NK-92 treated with Interleukin-12 subunit alpha and Interleukin-12 subunit beta, amount 100 ng/mL, for 24 hours (cell line): ENCODE measurements at places on chromosomes 3 and 15.

DNA sequence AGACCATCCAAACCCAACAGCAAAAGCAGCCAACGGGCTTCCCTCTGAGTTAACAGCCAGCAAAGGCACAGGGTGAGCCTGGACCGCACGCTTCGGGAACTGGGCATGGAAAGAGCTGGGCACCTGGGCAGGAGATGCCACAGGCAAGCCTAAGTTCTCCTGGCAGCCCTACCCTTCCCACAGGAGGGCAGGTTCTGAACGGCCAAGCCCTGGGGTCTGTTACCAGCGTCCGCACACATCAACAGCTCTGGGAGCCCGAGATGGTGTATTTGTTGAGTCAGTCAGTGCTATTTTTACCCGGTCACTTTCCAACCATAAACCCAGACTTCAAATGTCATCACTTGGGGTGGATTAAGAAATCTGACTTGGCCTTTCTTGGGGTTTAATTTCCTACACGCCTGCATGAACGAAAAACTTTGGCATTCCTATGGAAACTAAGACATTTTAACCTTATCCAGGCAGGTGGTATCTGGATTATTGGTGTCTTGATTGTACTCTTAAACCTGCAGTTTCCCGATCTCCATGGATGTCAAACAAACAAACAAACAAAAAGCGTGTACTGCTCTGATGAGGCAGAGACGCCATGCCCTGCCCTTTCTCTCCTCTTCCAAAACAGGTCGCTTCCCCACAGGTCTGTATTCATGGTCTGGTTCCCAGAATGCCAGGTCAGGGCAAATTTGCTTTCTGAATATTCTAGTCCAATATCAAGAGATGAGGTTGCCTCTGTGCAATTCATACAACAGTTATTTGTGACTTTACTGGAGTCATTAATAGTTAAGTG, 99.7 kb downstream of the XXYLT1 start:
- no peak for DNase-seq

GRCh38 chr3:124478830-124479229, 251.4 kb upstream of the UMPS start:
- no peak for DNase-seq

DNA sequence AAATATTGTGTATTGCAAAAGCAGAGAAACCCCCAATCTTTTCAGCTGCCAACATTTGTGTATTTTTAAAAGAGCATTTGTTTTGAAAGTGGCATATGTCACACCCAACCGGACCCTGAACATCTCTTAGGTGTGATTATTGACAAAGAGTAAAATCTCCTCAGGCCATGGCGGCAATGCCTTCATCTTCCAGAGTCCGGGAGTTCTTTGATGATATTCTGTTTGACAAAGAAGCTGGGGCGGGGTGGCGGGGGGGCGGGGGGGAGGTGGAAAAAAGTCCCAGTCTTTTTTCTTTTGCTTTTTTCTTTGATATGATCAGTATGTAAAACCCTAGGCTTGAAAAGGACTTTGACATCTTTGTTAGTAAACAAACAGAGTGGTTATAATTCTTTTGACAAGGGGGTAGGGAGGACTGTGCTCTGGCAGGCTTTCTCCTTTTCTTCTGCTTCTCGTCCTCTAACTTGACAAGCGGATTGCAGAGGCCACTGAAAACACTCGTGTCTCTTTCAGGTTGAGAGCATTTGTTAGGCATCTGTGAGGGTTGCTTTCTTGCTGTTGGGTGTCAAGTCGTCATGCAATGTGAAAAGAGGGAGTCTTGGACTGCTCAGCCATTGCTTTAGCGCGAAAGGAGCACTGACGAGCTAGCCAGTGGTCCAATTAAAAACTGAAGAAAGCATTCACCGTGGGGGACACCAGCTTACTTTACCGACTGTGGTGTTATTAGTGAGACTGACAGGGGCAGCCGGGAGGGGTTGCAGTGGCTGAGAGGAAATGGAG, 243.2 kb downstream of the NSUN3 start:
- no peak for DNase-seq

GRCh38 chr3:63076357-63076756, 201.1 kb upstream of the CADPS start:
- no peak for DNase-seq

DNA sequence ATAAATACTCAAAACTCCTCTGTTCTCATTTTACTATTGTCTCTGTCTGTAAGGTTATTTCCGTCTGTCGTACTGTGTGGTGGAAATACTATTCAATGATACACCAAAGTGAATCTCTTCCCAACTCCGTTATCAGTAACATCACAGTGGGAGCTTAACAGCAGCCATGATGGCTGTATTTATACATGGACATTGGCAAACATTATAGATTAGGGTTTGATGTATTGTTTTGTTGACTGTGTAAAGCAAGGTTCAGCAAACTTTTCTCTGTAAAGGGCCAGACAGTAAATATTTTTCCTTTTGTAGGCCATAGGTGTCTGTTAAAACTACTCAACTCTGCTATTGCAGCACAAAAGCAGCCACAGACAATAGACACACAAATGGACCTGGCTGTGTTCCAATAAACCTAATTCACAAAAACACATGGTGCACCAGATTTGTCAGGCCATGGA, 23.2 kb downstream of the LIPC start:
- DNase-seq, result no peak

GRCh38 chr3:41682996-41683395, 278.9 kb downstream of the ULK4 start:
- DNase-seq, result no peak

DNA sequence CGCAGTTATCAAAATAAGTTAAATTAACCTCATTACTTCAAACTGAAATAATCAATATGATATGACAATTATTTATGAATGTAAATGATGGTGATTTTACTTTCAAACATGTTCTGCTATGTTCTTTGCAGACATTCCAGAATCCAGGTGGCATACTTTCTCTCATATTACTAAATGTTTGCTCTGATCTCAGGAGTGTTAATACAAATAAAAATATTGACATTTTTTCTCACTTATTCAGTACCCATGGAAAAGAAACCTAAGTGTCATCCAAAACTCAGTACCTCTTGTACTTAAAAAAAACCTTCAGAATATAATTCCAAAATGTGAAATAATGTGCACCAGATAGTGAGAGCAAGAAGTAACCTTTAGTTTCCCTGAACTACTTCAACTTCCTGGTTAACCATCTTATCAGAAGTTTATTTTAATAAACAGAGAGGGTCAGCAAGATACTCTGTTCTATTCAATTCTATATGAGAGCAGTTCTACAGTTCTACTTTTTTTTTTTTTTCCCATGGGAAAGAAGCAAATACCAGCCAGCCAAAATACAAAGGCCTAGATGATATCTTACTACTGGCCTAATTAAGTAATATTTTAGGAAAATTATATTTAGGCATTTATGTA, 494.1 kb downstream of the MECOM start:
- no peak for DNase-seq

DNA sequence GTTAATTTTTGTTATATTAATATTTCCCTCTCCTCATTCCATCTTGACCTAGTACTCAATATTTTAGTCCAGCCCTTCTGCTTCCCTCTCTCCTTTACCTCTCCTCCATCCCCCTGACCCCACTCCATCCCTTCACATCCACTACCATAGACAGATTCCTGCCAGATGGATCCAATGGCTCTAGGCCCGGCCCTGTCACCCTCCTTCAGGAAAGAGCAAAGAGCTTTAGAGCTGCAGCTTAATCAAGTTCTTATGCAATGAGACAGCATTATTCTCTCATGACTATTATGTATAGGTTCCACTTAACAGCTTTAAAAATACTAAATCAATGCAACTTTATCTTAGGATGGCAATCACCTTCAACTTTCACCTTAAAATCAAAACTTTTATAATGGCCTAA, 200.7 kb upstream of the TTC14 start:
- no peak for DNase-seq

GRCh38 chr3:158882445-158882844, 80.6 kb downstream of the MFSD1 start:
- DNase-seq, result no peak

GRCh38 chr3:55643283-55643682, 156.2 kb upstream of the WNT5A start:
- DNase-seq, result no peak

GRCh38 chr3:188692700-188693099, 479.1 kb upstream of the TPRG1 start:
- DNase-seq, result no peak

DNA sequence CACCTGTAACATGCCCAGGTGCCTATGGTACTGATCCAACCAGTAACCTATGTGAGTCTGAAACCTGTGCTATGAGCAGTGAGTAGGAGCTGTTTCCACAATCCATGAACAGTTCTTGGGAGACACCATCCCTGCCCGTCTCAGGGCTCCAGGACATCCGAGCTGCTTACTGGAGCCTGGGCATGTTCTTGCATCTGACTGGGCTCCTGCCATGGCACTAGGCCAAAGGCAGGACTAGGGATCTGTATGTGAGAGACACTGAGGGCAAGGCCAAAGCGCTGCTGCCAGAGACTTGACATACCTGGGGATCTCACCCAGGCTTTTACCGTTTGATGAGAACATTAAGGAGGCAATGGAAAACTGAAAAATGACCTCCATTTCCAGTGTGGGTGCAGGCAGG, 59.8 kb downstream of the WDR76 start:
- no peak for DNase-seq

GRCh38 chr3:196967412-196968232, 1.0 kb downstream of the PIGZ start:
- no peak for DNase-seq

DNA sequence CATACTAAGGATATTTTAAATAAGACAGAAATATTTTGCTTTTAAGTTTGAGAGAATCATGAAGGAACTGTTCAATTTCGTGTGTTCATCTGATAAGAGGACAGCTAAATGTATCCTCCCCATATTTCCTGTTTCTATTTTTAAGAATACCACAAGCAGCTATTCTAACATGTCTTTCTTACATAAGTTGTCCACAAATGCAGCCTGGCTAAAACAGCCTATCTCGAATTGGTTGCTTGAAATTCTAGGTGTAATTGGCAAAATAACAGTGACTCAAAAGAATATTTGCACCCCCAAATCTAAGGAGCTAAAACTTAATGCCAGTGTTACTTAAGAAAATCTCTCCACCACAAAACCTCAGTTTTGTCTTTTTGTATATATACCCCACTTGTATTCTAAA, 35.0 kb downstream of the BTLA start:
- no peak for DNase-seq

DNA sequence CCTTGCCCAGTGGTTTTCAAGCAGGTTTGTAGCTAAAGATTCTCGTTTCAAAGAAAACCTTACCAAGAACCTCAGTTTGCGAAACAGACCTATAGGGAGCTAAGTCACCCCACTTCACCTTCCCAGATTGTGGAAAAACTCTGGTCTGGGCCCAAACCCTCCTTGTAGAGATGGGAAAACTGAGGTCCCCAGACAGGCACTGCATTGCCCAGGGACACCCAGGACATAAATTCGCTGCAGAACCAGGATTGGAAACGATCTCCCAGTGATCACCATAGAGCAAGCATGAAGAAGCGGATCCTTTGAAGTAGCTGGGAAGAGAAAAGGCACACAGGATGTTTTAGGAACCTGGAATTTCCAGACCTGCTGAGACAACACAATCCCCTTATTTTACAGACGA, 85.6 kb upstream of the PIAS1 start:
- DNase-seq, result no peak

GRCh38 chr3:142963516-142964448, at the start of gene PAQR9:
TSS of gene PAQR9 (minus strand) at chr3:142963674. CDS start at chr3:142963336, 338 bp downstream.
- DNase-seq, result no peak
